Amygdala (tissue), 56 donors: ENCODE measurements at places on chromosomes 4 and X.

- DNase-seq, result no peak
Observed at GRCh38 chrX:46477435-46477834, 67.8 kb downstream of the ZNF674 start.

- DNase-seq, result no peak
Observed at GRCh38 chr4:42225286-42225685, 72.8 kb upstream of the BEND4 start.

DNA sequence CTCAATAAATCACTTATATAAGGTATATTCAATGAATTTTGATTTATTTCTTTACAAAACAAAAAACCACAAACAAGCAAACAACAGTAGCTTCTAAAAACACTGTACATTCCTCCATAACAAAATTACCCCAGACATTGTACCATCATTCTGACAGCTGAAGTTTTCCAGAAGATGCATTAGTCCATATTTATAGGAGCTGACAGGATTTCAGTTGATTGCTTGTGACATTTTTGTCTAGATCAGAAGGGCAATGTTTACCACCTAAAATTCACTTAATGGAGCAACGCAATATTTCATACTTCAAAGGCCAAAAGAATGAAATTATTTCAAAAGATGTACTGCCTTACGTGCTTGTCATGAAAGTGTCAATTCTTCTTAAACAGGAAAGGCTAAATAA, 167.0 kb downstream of the ATP10D start:
- no peak for DNase-seq

- no peak for DNase-seq
Observed at GRCh38 chr4:150668824-150669223, 86.9 kb downstream of the MAB21L2 start.

DNA sequence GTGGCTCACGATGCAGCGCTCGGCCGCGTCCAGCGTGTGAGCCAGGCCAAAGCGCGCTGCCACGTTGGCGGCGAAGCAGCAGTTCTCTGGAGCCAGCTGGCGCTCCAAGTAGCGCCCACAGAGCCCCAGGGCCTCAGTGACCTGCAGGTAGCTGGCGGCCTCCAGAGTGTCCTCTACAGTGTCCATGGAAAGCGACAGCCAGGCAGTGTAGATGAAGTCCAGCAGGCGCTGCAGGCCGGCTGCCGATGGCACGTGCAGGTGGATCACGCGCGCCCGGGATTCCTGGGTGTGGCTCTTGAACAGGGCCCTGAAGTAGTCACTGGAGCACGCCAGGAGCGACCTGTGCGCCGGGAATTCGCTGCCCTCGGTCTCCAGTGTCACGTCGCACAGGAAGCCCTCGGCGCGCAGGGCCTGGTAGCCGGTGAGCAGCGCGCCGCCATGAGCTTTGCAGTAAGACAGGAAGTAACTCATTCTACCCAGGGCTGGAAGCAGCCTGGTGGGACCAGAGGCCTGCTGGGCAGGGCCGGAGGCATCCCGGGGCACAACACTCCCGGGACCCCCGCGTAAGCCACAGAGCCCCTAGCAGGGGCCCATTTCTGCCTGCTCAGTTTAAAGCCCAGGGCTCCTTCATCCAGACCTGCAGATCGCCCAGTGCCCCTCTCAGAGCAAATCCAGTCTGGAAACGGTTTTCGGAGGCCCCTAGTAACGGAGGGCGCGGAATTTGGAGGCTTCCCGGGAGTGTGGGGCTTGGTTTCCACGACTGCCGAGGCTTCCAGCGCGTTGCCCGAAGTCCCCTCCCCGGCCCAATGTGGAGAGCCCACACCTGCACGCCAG, 595 bp downstream of the KLHL34 start:
- DNase-seq, result no peak

DNA sequence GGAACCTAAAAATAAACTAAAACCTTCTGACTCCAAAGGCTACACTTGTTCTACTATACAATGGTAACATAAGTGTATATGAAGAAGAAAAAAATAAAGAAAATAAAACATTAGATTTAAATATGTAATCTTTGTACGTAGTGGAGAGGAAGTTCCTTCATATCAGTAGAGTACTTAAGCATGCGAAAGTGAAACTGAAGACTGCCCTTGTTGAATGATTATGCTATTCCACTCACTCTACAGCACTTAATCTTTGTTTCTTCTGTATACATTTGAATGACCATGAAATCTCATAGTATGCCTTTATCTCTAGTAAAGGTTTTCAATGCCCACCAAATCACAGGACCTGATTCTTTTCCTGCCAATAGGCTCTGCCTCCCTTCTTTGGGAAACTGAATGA, 78.9 kb downstream of the NDST3 start:
- no peak for DNase-seq

GRCh38 chr4:184309241-184310170, 91.8 kb upstream of the ENPP6 start:
- DNase-seq, result no peak

DNA sequence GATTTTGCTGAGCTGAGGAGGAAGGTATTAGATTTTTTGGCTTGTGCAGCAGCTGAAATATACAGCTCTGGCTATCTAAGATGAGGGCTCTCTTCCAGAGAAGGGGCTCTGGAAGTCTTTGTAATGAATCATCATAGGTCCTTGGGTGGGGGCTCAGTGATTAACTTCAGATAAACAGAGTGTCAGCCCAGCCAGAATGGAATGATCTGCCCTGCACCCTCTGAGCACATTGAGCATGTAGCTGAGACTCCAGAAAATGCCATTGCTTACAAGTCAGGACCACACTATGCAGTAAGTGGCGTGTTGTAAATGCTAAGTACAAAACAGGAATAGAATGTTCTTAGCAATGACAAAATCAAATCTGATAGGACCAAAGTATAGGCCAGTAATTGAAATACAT, 836.0 kb downstream of the PDHA2 start:
- no peak for DNase-seq

DNA sequence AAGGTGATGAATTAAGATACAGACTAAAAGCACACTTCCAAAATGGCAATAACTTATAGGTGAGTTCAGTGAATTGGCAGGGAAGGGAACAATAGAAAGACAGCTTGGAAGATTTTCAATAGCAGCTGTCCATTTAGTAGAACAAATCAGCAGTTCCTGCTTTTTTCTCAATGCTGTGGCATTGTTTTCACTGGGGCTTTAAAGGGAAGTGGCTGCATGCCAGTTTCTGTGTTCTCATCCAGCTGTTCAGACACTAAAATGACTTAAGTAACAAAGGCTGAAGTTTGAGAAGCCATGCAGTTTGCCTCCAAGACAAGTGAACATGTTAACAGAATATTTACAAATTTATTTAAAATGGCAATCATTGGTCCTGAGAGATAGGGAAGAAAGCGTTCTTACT, 291.9 kb downstream of the FAM47A start:
- peak; percentile 0 for DNase-seq

- DNase-seq, result no peak
Observed at GRCh38 chrX:133249266-133250058, 31.3 kb upstream of the TFDP3 start.

DNA sequence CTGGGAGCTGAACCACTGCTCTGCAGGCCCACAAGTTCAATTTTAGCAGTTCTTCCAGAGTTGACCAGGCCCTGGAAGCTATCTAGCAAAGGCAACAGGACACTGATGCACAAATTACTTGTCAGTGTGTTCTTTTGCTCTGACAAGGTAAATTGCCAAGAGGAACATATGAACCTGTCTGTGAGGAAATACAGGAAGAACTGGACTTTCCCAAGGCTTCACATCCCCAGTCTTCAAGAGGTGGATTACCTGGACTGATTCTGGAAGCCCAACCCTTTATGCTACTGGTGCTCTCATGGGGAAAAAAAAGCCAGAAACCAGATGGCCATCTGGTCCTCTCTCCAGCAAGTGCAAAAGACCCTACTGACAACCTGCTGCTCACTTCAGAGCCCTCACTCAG, 1.9 kb upstream of the TMEM185A start:
- no peak for DNase-seq

DNA sequence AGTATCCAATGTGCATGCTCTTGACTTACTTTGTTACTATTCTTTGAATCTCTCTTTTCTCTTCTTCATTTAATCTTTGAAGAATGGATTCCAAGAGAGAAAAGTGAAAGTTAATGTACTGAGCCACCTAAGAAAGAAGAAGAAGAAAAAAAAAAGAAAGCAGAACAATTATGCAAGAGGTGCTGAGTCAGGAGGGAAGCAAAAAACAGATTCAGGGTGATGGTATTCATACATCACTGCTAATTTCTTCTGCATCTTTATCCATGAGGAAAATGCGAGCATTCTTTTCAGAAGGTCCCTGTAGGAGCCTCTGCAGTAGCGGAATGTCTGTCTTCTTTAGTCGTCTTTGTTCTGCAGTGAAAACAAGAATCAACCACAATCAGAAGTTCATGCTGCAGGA, 43.9 kb downstream of the RASSF6 start:
- DNase-seq, result no peak

DNA sequence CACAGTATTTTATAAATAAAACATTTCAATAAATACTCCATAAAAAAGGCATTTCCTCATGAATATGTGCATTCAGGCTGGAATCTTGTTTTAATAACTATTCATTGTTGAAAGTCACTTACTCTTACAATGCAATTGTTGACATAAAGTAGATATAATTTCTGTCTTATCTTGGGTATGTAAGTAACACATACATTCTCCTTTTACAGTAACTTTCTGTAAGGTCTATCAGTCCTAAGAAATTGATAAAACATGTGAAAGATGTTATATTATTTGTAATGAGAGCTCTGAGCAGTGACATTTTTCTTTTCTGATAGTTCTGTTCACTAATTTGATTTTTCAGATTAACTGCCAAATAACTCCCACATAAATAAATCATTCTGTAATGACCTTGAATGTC, 1249.2 kb downstream of the STIM2 start:
- no peak for DNase-seq

GRCh38 chr4:126850286-126850685, 782.5 kb upstream of the INTU start:
- no peak for DNase-seq

DNA sequence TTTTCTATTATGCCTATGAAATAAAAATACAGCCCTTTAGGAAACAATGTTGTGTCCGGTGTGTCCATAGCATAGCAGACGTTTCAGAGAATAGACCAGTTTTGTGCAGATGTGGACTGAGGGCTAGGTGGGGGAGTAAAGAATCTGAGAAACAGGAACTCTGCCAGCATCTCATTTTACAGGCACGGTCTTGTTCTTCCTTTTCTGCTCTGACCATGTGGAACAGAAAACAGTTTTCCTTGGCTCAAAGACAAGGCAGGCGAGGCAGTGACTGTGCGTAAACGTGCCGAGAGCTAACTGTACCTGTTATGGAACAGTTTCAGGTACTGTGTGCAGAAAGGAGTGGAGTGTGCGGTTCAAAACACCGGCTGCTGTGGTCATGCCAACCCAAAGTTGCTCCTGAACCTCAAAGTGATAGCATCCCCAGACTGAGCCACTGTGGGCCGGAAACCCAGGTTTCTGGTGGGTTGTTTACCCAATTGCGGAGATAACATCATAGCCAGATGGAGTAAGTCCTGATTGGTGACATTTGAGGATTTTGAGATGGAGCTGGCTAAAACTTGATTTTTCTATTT, 20.2 kb downstream of the CNGA2 start:
- no peak for DNase-seq

DNA sequence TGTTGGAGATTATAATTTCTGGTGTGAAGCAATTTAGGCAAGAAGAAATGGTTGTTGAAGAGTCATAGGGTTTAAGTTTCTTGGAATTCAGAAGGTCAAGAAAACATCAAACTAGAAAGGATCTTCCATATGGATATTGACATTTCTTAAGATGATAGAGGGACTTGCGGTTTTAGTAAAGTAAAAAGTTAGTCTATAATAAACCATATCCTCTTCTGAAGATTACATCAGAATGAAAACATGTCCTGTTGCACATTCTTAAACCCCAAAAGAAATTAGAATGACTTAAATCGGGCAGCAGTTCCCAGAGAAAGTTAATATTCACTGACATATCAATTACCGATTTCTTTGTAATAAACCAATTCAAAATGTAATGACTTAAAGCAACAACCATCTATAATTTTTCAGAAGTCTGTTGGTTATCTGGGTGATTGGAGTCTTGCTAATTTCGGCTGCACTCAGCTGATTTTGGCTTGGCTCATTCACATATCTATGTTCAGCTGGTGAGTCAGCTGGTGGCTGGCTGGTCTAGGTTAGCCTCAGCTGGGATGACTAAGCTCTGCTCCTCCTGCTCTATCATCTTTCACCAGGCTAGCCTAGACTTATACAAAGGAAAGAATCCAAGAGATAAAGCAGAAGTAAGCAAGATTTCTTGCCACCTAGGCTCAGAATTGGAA, 24.4 kb upstream of the DYNLT3 start:
- no peak for DNase-seq

DNA sequence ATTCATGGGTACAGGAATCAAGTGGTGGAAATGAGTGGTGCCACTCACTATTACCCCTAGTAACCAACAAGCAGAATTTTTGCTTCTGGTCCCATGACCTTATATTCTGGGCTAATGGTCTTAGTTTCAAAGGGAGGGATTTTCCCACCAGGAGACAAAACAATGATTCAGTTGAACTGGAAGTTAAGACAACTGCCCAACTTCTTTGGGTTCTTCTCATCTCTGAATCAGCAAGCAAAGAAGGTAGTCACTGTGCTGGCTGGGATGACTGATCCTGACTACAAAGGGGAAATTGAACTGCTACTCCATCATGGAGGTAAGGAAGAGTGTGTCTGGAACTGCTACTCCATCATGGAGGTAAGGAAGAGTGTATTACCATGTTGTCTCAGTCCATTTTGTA, 87.2 kb downstream of the IL13RA2 start:
- no peak for DNase-seq

GRCh38 chrX:41779941-41780340, 56.0 kb downstream of the GPR82 start:
- DNase-seq, result no peak

GRCh38 chr4:78796526-78796925, 20.4 kb downstream of the BMP2K start:
- no peak for DNase-seq

DNA sequence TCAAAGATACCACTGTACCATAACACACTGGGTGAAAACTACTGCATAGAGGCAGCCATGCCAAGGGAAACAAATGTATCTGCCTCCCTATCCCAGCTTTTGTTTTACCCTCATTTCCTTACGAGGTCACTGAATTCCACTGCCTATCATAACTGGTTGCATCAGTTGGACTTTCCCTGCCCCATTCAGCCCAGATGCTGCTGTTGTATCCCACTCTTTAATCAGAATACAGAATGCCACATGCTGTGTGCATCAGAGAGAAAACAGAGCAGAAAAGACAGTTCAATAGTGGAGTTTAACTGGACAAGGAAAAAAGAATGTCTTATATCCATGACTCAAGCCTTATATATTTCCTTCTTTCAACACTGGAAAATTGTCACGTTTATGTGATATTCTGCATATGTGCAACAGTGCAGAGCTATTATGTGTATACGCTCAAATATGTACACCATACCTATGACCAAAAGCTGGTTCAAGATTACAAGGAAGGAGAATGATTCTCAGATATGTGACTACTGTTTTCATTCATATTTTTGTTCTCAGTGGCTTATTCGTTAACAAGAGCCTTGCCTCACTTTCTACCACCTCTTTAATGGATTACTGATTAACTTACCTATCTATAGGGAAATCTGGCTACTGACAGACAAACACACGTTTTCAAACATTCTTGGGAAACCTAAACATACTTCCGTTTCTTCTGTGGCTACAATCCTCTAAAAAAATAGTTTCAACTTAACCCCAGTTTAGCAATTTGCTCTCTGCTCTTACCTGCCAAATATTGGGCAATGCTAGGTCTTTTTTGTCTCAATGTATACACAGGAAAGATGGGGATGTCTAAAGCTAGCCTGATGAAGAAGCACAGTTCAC, 378.9 kb downstream of the SMARCA1 start:
- no peak for DNase-seq
